PC-9 (cell line): ENCODE measurements at places on chromosomes 2 and 18. TPM values are rescaled to one million over a fixed set of nuclear protein-coding genes. Genes with fewer than 3 reads are reported as not detected.
A peak's percentile ranks its signal among the peaks of the same experiment; 100 is the strongest.

Gene IL36G
- not detected in 2 replicates for total RNA-seq

DNA sequence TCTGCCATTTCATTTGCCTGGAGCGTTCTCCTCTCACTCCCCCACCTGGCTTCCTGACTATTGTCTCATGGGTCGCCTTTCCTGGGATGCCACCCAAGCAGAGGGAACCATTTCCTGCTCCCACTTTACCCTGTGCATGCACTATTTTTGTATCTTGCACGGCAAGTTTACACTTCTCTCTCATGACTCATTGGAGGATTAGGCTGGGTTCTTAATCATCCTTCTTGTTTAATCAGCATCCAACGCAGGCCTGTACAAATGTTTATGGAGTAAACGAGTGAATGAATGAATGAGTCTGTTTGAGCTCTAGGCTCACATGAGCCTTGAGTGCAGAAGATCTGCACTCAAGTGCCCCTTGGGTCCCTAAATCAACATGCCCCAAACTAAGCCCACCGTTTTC lies 3.8 kb upstream of the ARHGAP25 start:
- DNase-seq = no peak

DNA sequence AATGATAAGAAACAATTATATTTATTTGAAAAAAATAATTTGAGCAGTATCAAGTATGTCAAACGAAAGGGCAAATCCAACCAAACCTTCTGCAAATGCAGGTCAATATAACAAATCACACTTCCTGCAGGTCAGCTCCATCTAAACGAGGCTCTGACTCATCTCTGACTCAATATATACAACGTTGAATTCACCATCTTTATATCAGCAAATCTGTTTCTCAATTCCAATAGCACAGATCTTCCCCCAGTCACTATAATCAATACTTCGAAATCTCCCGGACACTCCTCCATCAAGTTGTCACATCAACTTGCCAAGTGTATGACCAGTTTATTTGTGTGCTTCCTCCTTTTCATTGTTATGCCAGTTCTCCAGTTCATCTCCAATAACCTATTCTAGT lies 388.9 kb downstream of the ZEB2 start:
- DNase-seq = no peak

Gene ABCA12
- total RNA-seq = 1.8 and 2.0 TPM in 2 replicates

GRCh38 chr2:246489-247144 lies 17.2 kb downstream of the SH3YL1 start:
- peak; percentile 46 for DNase-seq

DNA sequence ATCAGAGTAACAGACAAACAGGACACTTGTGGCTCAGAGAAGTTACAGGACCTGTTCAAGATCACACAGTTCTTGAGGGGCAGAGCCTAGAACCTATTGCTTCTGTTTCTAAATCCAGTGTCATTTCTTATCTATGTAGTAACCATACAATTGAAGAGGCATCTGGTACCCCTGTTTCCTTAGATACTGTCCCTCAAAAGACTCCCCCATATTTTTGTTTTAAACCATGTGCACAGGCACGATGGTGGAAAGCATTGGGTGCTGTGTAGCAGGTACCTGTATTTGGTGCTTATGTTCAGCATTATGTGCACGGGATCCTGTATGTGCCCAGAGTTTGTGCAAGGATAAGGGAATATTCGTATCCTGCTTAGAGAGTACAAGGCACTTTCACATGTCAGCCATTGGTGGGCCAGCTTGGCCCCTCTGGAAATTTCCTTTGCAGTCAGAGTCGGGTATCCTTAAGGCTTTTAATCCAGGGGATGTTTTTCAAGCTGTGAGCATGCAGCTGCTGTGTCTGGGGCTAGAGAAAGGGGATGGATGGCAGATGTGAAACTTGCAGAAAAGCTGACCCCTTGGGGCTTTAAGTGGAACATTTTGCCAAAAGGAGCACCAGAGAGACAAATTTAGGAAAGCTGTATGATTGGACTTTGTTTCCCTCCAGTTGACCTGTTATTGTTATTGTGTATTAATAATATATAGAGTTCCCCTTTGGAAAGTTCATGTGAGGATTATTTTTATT lies 2.1 kb downstream of the LBH start:
- DNase-seq = no peak

- DNase-seq = peak; percentile 57
Measured at GRCh38 chr18:2984703-2985261, 28.2 kb downstream of the LPIN2 start.
